ENCODE measurements at places on chromosomes 2 and 18.

DNA sequence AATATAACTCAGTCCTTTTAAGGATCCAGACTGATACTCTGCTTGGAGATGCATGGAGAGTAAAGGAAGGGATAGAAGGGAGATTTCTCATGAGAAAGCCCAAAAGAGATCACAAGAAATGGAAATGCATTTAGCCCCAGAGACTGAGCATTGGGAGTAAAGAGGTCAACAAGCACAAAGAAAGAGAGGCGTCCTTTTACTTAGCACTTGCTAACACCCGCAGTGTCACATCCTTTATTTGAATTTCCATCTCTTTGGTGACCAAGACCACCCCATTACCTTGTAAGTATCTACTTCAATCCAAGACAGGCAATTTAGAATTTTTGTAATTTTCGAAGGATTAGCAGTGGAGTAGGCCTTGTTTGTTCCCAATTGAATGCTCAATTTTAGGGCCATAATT, 111.8 kb upstream of the DCC start:
- no peak for DNase-seq

GRCh38 chr18:23453680-23454058, 582 bp downstream of the RIOK3 start:
- peak; percentile 65 for DNase-seq

DNA sequence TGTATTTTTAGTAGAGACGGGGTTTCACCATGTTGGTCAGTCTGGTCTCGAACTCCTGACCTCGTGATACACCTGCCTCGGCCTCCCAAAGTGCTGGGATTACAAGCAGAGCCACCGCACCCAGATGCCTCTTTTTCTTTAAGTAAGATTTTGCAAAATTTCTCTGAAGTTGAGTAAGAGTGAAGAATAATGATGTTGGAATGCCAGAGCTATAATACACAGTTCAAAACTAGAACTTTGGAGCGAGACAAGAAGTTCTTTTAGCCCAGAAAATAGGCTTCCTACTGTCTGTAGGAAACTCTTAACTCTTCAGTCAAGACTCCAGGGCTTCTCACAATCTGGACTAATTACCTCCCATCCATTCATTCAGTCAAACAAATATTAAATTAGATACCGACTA, 51.4 kb downstream of the MARCHF4 start:
- DNase-seq, result no peak

DNA sequence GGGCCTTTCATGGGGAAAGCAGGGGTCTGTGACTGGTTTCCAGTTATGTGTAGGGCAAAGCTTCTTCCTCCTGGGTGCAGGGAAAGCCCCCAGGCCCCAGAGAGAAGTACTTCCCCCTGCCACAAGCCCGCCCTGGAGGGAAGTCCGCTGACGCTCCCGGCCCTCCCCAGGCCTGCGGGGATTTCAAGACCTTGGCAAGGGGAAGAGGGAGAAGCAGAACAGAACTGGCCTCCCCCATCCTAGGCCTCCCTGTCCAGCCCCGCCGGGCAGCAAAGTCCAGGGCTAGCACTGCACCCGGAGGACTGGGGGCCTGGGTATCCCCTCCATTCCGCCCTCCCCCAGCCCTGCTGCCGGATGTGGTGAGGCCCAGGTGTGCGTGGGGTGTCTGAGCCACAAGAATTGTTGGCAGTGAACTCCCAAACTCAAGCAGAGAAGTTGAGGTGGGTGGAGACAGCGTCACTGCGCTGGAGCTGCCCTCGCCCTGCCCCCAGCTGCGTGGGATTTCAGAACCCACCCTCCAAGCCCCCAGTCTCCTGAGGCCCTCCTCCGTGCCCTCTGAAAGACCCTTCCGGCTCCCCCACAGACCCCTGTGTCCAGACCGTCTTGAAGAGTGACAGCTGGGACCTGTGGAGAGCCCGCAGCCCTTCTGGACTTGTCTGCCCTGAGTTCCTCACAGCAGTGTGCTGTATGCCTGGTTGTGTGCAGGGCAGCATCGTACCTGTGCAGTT, 1.1 kb upstream of the DUSP2 start:
- DNase-seq, result peak; percentile 93

DNA sequence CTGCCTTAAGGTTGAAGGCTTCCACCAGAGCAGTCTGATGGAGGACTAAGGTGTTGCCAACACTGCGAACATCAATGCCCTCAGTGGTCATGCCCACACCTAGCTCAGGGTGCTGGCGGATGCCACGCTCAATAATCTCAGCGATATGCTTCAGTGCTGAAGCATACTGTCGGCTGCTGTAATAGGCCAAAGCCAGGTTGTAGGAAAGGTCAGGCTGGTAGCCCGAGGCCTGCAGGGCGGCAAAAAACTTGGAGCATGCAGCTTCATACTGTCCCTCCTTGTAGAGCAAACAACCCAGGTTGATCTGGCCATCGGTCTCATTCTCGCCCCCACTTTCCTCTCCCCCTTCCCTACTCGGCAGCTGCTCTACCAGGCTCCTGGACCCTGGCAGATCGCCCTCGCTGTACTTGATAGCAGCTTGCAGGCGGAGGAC, 159.4 kb downstream of the AGPS start:
- no peak for DNase-seq
